ENCODE measurements at places on chromosomes 2 and 18.

- DNase-seq, result no peak
Observed at GRCh38 chr2:13003500-13003899, 286.8 kb downstream of the TRIB2 start.

DNA sequence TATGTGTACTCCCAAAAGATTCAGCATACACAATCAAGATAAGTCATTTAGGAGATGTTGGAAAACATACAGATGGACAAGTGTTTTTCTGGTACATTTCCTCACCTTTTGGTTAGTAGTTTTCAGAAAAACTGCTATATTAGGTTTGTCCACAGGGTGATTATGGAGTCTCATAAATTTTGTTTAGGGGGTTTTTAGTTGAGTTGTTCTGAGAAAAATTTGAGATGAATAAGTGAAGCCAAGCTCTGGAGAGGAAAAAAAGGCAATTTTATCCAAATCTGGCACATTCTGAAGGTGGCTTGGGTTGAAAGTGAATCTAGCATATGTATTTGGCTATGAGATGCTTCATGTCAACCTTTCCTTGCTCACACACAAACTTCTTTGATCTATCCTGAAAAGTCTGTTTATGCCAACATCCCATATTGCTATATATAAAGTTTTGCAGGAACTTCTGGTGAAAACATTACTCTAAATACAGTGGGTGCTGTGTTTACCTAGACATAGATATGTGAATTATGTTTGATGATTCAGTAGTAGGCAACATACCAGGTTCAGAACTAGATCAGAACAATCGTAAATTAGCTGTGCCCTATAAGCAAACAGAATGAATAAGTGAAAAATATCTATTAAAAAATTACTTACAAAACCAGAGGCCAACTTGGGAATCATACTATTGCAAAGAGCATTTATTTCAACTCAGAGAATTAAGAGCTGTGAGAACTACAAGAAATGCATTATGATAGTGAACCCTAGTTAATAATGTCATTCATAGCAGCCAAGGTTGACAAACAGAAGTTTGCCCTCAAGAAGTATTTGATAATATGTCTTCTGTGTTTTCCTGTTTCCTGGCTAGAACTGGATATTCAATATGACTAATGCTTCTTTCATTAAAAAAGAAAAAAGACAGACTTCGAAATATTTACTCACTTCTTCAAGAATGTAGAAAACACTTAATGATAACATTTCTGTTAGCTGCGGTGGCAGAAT lies 552.0 kb downstream of the IRS1 start:
- no peak for DNase-seq

GRCh38 chr2:28602751-28603639 lies 107.1 kb downstream of the PLB1 start:
- DNase-seq, result no peak

- no peak for DNase-seq
Observed at GRCh38 chr2:102141970-102142828, at the start of gene IL1R1. Gene IL1R1, plus strand, starts transcription at chr2:102142746. Its CDS starts 14,979 bp downstream, at chr2:102157725.

- DNase-seq, result no peak
Observed at GRCh38 chr18:24397131-24397693, 412 bp downstream of the OSBPL1A start.

GRCh38 chr2:179772346-179772745 lies 89.1 kb downstream of the ZNF385B start:
- no peak for DNase-seq

DNA sequence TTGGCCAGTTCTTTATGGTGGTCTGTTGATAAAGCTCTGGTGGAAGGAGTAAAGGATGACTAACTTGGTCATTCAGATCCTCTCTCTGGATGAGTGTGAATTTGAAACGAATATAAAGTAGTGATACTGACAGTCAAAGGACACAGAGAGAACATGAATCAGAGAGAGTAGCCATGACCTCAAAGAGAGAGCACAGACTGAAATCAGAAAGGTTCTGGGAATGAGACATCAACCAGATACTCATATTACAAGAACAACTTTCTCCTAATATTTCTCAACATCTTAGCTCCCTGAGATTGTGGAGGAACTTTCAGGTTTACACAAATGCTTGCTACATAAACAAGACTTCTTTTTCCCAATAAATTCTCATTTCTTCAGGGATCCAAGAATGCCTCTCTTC lies 849.1 kb upstream of the CHAC2 start:
- DNase-seq, result no peak
